ENCODE measurements at places on chromosomes 12 and 14.

GRCh38 chr14:82385048-82385447 is 851.4 kb upstream of the SEL1L start:
- no peak for DNase-seq

DNA sequence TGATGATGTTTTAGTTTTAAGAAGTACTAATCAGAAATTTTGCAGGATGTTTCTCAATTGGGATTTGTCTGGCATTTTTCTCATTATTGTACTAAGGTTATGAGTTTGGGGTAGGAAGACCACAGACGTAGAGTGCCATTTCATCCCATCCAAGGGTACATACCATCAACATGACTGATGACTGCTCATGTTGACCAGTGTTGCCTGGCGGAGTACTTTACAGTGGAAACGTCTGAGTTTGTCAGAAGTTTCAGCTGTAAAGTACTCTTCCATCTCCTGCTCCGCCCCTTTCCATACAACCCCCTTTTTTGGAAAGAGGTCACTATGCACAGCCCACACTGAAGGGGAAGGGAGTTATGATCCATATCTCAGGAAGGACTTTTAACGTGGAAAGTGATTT is 74.2 kb downstream of the RCOR1 start:
- DNase-seq: no peak

DNA sequence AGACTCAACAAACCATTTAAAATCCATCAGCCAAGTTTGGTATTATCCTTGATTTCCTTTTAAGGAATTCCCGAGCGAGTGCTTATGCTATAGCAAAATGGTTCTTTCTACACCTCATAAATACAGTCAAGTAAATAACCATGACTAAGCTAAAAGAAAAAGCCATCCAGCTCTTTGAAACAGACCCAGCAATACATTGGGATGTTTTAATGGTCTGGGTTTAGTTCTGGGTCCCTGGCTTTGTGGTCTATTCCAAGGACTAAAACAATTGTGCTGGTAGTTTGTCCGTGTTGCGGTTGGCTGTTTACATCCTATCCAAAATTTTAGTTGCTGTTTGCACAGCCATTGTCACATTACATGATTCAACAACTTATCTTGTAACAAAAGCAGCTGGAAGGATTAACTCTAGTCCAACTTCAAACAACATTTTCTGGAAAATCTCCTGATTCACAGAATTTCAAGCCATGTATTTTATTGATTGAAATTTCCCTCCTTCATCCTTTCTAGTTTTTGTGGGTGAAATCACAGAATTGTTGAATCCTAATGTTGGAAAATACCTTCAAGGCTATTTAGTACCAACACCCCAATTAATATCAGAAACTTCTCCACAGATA is 19.6 kb downstream of the KLRB1 start:
- DNase-seq: no peak

DNA sequence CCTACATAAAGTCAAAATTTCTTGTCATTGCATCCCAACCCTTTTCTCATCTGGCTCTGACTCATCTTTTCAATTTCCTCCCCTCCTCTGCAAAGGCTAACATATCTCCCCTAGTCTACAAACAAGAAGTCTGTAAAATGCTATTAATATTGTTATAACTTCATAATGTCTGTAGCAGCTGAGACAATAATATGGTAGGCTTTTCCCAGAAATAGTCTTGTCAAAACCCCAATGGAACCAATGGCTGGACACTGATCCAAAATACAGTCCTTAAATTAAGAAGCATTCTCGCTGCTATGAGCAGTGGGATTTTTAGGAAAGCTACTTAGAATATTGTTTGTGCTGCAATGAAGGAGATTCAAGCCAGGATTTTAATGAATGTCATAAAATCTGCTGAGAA is 131.4 kb downstream of the KLHL28 start:
- DNase-seq: no peak

DNA sequence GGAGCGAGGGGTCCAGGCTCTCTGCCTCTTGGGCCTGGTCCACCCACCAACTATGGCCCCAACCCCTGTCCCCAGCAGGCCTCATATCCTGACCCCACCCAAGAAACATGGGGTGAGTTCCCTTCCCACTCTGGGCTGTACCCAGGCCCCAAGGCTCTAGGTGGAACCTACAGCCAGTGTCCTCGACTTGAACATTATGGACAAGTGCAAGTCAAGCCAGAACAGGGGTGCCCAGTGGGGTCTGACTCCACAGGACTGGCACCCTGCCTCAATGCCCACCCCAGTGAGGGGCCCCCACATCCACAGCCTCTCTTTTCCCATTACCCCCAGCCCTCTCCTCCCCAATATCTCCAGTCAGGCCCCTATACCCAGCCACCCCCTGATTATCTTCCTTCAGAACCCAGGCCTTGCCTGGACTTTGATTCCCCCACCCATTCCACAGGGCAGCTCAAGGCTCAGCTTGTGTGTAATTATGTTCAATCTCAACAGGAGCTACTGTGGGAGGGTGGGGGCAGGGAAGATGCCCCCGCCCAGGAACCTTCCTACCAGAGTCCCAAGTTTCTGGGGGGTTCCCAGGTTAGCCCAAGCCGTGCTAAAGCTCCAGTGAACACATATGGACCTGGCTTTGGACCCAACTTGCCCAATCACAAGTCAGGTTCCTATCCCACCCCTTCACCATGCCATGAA is 8.6 kb downstream of the ARHGAP9 start:
- no peak for DNase-seq

DNA sequence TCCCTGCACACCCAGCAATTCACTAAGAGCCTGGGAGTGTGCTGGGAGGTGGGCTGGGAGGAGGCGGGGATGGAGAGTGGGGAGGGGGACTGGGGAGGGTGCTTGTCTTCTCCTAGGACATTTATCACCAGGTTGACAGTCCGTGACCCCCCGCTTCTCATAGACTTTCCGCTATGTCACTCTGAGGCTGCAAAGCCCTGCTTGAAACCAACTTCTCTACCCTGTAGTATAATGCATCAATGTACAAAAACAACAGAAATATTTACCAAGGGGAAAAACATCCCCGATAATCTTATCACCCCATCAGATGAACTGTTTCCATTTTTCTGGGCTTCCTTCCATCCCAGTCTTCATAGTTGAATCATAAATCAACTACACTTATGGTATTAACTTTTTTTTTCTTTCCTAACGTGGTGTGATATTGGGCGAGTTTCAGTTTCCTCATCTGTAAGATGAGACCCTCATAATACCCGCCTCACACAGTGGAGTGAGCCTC is 28.6 kb upstream of the BATF start:
- no peak for DNase-seq

DNA sequence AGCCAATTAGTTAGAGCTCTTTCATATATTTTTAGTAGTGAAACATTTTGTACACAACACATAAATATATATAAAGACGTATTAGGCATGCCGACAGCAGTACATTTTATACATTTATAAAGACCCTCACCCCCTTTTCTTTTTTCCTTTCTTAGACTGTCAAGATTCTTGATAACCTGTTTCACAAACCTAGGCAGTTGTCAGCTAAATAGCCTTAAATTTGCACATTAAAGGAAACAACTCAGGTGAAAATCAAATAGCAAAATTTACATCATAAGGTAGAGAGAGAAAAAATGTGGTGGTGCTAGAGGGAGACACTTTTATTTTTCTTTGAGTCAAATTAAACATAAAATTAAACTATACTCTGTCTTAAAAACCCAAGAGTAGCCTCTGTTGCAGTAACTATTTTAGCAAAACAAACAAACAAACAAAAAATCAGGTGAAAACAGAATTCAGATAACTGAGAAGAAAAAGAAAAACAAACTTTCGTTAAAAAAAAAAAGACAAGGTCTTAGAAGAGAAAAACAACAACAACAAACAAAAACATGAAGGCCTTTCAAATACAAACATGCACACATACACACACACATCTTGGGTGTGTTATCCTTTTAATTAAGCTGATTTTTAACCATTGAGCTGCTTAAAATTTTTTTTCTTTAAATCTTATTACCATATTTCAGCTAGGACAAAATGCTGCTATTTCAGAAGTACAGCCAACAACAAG is 23.1 kb upstream of the SLC7A8 start:
- no peak for DNase-seq

- peak; percentile 82 for DNase-seq
Observed at GRCh38 chr12:104600036-104600712, 143.4 kb downstream of the CHST11 start.

GRCh38 chr12:25323581-25323982 is 72.9 kb upstream of the KRAS start:
- no peak for DNase-seq

DNA sequence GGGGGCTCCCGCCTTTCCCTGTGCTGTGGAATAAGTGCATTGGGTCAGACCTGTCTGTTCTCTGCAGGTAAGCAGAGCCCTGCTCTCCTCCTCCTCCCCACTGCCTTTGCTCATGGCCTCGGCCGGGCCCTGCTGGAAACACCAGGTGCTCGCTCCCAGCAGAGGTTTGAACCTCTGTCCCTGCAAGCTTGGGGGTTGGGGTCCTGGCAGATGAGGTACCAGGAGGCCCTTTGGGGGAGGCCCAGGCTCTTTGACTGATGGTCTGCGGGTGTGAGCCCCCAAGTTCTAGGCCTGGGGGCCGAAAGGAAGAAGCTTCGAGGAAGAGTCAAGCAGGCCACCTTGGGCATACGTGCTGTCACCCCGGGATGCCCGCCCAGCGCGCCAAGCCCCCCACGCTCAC is 22.1 kb upstream of the CEP170B start:
- no peak for DNase-seq

DNA sequence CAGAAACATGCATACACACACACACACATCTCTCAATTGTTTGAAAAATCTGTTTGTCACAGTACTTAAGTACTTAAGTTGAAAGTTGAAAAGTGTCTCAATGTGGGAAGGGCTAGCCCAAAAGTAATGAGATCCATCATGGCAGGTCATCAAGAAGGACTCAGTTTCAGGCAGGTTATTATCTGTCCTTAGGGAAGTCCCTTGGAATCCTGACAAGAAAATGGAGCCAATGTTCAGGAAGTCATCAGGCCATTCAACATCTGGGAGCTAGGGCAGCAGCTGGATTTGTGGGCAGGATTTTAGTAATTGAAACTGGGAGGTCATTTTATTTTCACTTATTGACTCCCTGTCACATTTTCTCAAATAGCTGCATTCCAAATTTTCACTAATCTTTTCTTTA is 56.0 kb downstream of the MSRB3 start:
- DNase-seq: no peak
